ENCODE measurements at places on chromosomes 5 and 9. TPM values are rescaled to one million over a fixed set of nuclear protein-coding genes. Genes with fewer than 3 reads are reported as not detected.

The HEXB gene
- 294 TPM for total RNA-seq

The USP20 gene
- total RNA-seq: 21.4 TPM

The TOPORS gene
- 14.6 TPM for total RNA-seq

The TMEM252 gene
- not detected for total RNA-seq

The DNAH5 gene
- total RNA-seq: 4.6 TPM

The KIF12 gene
- total RNA-seq: 6.2 TPM

The ANKRD33B gene
- 6.1 TPM for total RNA-seq

The DOCK2 gene
- 65.4 TPM for total RNA-seq

DNA sequence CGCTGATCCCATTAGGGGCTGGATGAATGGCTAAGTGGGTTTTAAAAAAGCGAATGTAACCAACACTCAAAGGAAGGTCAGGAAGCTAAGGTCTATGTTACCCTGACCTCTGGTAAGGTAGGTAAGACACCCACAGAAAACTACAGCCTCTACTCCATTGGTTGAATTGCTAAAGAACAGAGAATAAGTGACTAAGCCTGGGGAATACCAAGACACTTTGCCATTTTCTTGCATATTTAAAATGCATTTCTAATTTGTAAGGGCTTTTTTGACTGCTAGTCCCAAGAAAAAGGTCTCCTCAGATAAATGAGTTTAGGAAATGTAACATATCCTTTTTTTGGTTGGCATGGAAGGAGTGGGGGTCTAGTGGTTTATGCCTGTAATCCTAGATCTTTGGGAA lies 368.7 kb downstream of the BNC2 start:
- no peaks in the 10 kb centered on the region for H3K36me3 ChIP-seq
- H3K4me1 ChIP-seq: peaks cover 10% of the 10 kb centered on the region
- no peak overlapping the region for H3K27ac ChIP-seq
- DNase-seq: no peak
- no peak overlapping the region for H3K4me3 ChIP-seq

DNA sequence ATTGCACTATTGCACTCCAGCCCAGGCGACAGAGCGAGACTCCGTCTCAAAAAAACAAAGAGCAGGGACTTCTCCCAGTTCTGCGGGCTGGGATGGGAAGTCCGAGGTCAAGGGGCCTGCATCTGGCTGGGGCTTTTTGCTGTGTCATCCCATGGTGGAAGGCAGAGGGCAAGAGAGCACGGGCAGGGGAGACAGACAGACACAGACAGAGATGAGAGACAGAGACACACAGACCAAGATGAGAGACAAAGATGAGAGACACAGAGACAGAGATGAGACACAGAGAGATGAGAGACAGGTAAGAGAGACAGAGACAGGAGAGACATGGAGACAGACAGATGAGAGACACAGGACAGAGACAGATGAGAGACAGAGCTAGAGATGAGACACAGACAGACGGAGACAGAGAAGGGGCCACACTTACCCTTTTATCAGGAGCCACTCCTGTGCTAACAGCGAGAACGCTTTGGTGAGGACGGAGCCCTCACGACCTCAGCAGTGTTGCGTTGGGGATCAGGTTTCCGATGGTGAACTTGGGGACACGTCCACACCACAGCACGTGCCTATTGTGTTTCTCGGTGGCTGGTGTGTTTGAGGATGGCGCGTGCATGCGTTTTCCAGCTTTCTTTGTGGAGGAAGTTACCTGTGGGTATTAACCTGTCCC lies 8.9 kb upstream of the TOR4A start:
- H3K27ac ChIP-seq: peak overlapping the region; percentile 76
- peaks cover 25% of the 10 kb centered on the region for H3K4me1 ChIP-seq
- H3K36me3 ChIP-seq: peaks cover 50% of the 10 kb centered on the region
- DNase-seq: no peak
- H3K27me3 ChIP-seq: no peaks in the 10 kb centered on the region
- H3K4me3 ChIP-seq: peak overlapping the region; percentile 16

GRCh38 chr5:145396888-145397287 lies 438.3 kb downstream of the PRELID2 start:
- no peak overlapping the region for H3K27ac ChIP-seq
- no peak for DNase-seq
- H3K4me3 ChIP-seq: no peak overlapping the region
- H3K4me1 ChIP-seq: no peaks in the 10 kb centered on the region
- no peaks in the 10 kb centered on the region for H3K36me3 ChIP-seq

DNA sequence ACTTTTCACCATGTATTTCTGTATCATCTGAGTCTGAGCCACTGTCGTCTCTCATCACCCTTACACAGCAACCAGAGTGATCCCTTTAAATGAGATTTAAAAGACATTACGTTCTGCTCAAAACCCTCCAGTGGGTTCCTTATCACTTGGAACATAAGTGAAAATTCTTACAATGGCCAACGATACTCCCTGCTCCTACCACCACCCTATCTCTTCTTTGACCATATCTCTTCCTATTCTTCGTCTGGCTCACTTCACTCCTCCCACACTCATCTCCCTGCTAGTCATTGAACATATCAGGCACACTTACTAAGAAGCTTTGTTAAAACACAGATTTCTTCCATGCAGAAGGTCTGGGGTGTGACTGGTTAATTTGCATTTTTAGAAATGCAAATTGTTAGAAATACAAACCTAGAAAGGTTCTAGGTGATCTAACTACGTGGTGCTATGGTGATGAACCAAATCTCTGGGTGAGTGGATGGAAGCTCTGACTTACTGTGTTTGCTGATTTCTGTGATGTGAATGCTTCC lies 166.6 kb upstream of the CD180 start:
- H3K27me3 ChIP-seq: no peaks in the 10 kb centered on the region
- H3K36me3 ChIP-seq: no peaks in the 10 kb centered on the region
- no peak for DNase-seq
- H3K4me3 ChIP-seq: no peak overlapping the region
- H3K27ac ChIP-seq: no peak overlapping the region

- no peaks in the 10 kb centered on the region for H3K4me1 ChIP-seq
- no peak for DNase-seq
- no peak overlapping the region for H3K27ac ChIP-seq
- no peaks in the 10 kb centered on the region for H3K36me3 ChIP-seq
Measured at GRCh38 chr9:8860925-8861324, 1061.3 kb upstream of the DMAC1 start.

GRCh38 chr9:127919253-127919815 lies 2.5 kb upstream of the ST6GALNAC4 start:
- H3K4me1 ChIP-seq: peaks cover 57% of the 10 kb centered on the region
- no peaks in the 10 kb centered on the region for H3K27me3 ChIP-seq
- H3K4me3 ChIP-seq: no peak overlapping the region
- no peaks in the 10 kb centered on the region for H3K36me3 ChIP-seq
- H3K27ac ChIP-seq: peak overlapping the region; percentile 47

DNA sequence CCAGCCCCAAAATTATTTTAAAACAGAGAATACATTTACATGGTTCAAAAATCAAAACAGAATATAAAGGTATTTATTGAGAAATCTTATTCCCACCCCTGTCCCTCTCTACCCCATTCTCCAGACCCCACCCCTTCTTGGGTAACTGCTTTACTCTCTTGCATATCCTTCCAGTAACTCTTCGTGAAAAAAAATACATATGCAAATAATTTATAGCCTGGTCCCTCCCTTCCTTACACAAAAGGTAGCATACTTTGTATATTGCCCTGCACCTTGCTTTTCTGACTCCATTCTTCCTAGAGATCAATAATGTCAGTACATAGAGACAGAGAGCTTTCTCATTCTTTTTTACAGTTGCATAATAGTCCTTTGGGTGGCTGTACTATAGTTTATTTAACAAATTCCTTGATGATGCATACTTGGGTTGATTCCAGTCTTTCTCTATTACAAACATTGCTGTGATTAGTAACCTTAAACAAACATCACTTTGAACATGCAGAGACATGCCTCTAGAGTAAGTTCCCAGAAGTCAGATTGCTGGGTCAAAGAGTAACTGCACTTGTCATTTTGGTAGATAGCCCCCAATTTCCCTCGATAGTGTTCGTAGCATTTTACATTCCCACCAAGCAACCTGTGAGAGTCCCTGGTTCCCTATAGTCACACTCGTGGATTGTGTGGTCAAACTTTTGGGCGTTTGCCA lies 47.9 kb downstream of the STOM start:
- H3K36me3 ChIP-seq: peaks cover 78% of the 10 kb centered on the region
- H3K4me3 ChIP-seq: no peak overlapping the region
- H3K27me3 ChIP-seq: no peaks in the 10 kb centered on the region
- peak overlapping the region; percentile 79 for H3K27ac ChIP-seq

GRCh38 chr5:151014680-151015343 lies 5.6 kb upstream of the GPX3 start:
- H3K27ac ChIP-seq: peak overlapping the region; percentile 39
- no peaks in the 10 kb centered on the region for H3K27me3 ChIP-seq
- H3K36me3 ChIP-seq: no peaks in the 10 kb centered on the region
- no peak for DNase-seq

- H3K36me3 ChIP-seq: no peaks in the 10 kb centered on the region
- H3K27ac ChIP-seq: no peak overlapping the region
- no peak for DNase-seq
- H3K27me3 ChIP-seq: no peaks in the 10 kb centered on the region
Measured at GRCh38 chr5:126947146-126948010, 83.0 kb downstream of the MARCHF3 start.

DNA sequence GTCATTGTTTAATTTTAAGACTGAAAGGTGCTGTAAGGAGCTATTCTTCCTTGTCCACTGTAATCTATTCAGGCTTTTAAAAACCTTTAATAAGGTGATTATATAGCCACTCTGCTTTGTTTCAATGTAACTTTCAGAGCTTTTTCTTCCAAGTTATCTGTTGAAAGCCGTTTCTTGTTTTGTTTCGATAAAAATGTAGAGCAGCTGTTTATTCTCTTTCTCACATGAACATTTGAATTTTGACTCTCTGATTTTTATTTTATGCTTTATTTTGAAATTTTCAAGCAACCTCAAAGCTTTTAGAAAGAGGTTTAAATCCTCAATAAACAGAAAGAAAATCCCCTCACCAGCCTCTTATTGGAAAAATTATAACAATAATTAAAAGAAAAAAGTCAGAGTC lies 47.2 kb downstream of the CPEB4 start:
- H3K36me3 ChIP-seq: no peaks in the 10 kb centered on the region
- no peak for DNase-seq
- no peak overlapping the region for H3K27ac ChIP-seq
- no peaks in the 10 kb centered on the region for H3K27me3 ChIP-seq
- H3K4me1 ChIP-seq: peaks cover 7% of the 10 kb centered on the region

- H3K27ac ChIP-seq: no peak overlapping the region
- no peaks in the 10 kb centered on the region for H3K36me3 ChIP-seq
- H3K4me1 ChIP-seq: peaks cover 17% of the 10 kb centered on the region
- H3K4me3 ChIP-seq: no peak overlapping the region
- no peak for DNase-seq
Measured at GRCh38 chr9:136340356-136341041, 13.2 kb downstream of the GPSM1 start.

DNA sequence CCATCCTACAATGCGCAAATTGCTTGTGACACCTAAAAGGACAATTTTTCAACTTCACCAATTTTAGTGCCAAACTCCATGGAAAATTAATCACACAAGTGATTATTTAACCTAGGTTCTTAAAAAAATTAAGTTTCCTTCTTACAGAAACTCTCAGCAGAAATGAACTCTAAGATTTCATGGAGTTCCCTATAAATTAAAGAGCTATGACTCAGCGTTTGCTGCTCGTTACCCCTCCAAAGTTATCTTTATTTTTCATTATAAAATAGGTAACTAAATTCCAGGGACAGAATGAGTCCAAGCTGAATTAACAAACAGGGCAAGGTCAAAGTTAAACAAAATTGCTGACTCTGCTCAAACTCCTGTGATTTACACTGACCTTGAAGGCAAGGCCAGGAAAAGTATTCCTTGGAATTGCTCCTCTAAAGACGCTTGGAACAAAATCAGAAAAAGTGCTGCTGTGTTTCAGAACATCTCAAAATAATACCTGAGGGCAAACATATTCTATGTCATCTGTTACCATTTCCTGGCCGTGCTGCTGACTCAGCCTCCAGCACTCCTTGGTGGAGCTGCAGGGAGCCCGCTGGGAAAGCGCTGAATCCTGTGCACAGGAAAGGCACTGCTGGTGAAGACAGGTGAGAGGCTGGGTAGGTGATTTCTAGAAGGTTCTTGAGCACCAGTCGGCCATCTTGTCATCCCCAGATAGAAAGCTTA lies 2.5 kb upstream of the CMBL start:
- H3K27ac ChIP-seq: no peak overlapping the region
- H3K4me1 ChIP-seq: peaks cover 4% of the 10 kb centered on the region
- H3K4me3 ChIP-seq: no peak overlapping the region
- H3K36me3 ChIP-seq: no peaks in the 10 kb centered on the region
- no peak for DNase-seq

DNA sequence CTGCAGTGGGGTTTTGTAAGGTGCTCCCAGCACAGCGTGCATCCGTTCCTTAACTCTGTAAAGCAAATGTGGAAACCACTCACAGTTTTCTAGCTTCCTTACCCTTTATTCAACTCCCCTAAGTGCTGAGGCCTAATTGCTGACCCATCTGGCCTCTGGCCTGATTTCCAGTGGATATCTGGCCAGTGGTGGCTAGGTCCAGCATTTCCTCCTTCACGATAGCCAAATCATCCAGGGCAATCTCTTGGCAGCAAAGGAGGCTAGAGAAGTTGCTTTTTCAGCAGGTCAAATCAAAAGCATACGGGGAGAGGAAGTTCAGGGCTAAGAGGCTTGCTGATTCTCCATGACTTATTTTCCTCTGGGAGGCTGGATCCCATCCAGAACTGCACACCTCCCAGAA lies 286.3 kb upstream of the VLDLR start:
- no peaks in the 10 kb centered on the region for H3K27me3 ChIP-seq
- no peak for DNase-seq
- H3K27ac ChIP-seq: no peak overlapping the region
- no peak overlapping the region for H3K4me3 ChIP-seq
- H3K4me1 ChIP-seq: no peaks in the 10 kb centered on the region

- H3K4me3 ChIP-seq: no peak overlapping the region
- H3K36me3 ChIP-seq: no peaks in the 10 kb centered on the region
- peak; percentile 79 for DNase-seq
- no peaks in the 10 kb centered on the region for H3K27me3 ChIP-seq
- no peak overlapping the region for H3K27ac ChIP-seq
- H3K4me1 ChIP-seq: peaks cover 10% of the 10 kb centered on the region
Measured at GRCh38 chr5:143014017-143014651, 244.0 kb downstream of the ARHGAP26 start.

- H3K36me3 ChIP-seq: no peaks in the 10 kb centered on the region
- H3K27ac ChIP-seq: no peak overlapping the region
- DNase-seq: no peak
- H3K4me3 ChIP-seq: no peak overlapping the region
Measured at GRCh38 chr5:75964008-75964407, 119.2 kb upstream of the SV2C start.

DNA sequence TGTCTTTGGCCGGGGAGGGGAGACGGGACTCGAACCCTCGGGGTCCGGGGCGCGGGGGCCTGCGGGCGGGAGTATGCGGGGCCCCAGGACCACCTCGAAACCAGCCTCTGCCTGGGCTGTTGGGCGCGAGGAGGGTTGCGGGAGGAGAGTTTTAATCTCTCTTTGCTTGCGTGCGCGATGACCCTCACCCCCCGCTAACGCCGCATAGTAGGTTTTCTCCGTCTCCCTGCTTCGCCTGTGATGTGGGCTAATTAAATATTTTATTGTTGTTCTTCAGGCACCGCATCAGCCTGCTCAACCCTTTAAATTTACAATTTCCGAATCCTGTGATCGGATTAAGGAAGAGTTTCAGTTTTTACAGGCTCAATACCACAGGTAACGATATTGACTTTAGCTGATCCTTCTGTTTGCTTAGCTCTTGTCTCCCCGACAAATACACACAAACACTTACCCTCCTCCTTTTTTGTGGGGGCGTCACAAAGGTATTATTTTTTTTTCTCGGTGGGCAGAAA lies 1.7 kb downstream of the TLE4 start:
- no peaks in the 10 kb centered on the region for H3K27me3 ChIP-seq
- H3K4me3 ChIP-seq: peak overlapping the region; percentile 92
- no peak for DNase-seq
